Stimulated activated CD4-positive, alpha-beta T cell treated with anti-CD3 and anti-CD28 coated beads, Interleukin-15, amount 100 ng/mL, for 48 hours (primary cell): ENCODE measurements at places on chromosomes 7 and 10.

GRCh38 chr10:97058521-97058920 is 127.2 kb downstream of the SLIT1 start:
- DNase-seq = no peak

GRCh38 chr7:78345979-78346378 is 547.4 kb downstream of the PHTF2 start:
- no peak for DNase-seq

- DNase-seq = no peak
These were observed 53.7 kb upstream of the SHH start for GRCh38 chr7:155865830-155866525.

GRCh38 chr7:44733708-44734481 is 14.8 kb upstream of the ZMIZ2 start:
- DNase-seq = no peak

DNA sequence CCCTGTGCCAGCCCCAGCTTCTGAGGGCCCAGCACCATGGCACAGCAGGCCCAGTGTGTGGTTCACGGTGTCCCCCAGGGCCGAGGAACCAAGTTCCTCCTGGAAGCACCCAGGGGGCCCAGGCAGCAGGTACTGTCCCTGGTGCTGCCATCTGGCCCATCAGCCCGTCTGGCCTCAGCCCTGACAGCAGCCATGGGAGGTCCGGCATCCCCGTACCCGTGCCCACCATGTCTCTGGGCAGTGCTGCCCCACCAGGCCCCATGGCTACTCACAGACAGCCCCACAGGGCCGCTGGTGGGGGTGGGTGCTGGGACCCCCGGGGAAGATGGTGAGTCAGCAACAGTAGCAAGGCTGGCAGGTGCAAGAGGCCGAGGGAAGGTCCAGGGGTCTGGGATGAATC is 32.8 kb downstream of the STK32C start:
- no peak for DNase-seq

GRCh38 chr7:128060018-128060417 is 28.8 kb upstream of the LRRC4 start:
- DNase-seq = no peak
